ENCODE measurements at places on chromosomes 16 and 17.

- no peak for DNase-seq
These were observed 46.4 kb upstream of the KLHDC4 start for GRCh38 chr16:87812200-87812656.

DNA sequence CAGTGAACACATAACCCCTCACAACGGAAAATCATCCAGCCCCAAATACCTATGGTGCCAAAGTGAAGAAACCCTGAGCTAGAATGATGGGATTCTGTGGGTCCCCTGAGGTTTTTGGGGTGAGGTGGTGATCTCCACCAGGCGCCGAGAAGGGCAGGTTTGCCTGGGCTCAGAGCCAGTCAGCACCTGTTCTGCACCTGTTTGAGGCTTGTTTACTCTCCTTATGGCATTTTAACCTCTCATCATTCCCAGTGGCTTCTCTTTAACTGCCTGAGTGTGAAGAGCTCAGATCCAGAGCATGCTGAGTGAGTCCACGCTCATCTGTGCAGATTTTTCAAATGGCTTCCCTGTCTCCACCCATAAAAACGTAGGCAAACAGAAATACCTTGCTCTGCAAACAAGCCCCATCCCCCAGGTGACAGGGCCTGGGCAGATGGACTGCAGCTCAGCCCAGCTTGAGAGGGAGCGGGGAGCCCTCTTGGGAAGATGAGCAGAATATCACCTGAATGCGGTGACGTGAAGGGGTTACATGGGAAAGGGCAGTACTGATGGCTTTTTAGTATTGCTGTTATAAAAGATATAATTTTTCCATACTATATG lies 40.1 kb upstream of the CLEC19A start:
- no peak for DNase-seq

GRCh38 chr17:63609816-63610573 lies 9.3 kb downstream of the TACO1 start:
- DNase-seq: no peak

DNA sequence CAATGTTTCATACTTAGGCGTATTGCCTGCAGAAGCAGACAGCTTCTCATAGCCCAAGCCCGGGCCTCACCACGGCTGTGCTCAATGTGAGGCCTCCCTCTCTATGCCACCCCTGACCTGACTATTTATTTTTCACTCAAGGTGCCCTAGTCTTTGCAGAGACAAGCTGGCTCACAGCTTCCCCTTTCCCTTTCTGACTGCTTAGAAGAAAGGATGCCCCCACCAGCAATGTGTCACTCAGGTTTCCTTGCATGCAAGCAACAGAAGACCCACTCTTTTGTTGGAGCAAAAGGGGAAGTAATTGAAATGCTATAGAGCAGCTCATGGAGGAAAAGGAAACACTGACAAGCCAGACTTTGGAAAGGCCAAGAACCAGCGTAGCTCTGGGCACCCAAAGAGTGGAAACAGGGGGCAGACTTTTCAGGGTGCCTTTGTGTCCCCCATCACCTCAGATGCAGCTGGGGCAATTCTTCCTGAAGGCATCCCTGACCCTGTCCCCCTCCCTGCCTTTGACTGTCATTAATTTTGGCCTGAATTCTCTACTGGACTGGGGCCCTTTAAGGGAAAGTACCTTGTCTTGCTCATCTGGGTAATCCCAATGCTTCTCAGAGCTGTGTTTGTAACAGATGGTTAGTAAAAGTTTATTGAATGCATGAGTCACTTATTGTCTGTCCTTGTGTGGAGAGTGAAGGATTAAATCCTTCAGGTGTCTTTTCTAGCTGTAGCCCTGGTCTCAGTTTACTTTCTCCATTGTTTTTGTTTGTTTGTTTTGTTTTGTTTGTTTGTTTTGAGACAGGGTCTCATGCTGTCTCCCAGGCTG lies 17.8 kb downstream of the RGS9 start:
- no peak for DNase-seq

DNA sequence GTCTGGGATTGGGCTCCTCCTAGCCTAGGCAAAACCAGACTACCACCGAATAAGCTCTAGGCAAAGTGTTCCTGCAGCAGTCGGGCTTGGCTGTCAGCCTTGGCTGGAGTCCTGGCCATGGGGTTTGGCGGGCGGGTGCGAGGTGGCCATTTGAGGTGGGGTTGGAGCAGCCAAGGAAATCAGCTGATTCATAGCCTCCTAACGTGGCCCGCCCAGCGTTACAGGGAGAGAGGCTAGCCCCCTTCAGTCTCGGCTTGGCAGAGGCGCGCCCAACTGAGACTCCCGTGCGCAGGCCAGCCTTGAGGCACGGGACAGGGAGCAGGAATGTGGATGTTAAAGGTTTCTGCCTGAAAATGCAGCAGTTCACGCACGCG lies 1.9 kb downstream of the PMP22 start:
- DNase-seq: no peak

DNA sequence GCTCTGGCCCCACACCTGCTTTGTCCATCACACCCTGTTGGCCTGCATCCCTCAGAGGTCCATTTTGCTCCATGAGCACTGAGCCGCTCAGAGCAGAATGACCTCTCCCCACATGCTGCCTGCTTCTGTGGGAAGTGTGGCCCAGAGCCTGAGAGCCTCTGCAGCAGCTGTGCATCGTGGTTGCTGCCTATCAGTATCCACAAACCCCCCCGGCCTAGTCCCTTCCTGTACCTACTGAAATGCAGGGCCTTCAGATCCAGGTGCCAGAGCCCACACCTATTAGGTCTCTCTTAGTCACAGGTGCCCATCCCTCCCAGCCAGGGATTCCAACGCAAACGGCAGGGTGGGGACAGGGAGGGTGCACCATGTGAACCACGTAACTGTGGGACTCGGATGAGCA lies 16.6 kb upstream of the TRPV3 start:
- no peak for DNase-seq

All from activated naive CD8-positive, alpha-beta T cell treated with anti-CD3 and anti-CD28 coated beads for 36 hours (primary cell).